Lower lobe of right lung (tissue), 2 donors: ENCODE measurements at places on chromosomes 6 and 20. TPM values are rescaled to one million over a fixed set of nuclear protein-coding genes. Genes with fewer than 3 reads are reported as not detected.

The DDO gene
- 10.8 TPM for total RNA-seq

DNA sequence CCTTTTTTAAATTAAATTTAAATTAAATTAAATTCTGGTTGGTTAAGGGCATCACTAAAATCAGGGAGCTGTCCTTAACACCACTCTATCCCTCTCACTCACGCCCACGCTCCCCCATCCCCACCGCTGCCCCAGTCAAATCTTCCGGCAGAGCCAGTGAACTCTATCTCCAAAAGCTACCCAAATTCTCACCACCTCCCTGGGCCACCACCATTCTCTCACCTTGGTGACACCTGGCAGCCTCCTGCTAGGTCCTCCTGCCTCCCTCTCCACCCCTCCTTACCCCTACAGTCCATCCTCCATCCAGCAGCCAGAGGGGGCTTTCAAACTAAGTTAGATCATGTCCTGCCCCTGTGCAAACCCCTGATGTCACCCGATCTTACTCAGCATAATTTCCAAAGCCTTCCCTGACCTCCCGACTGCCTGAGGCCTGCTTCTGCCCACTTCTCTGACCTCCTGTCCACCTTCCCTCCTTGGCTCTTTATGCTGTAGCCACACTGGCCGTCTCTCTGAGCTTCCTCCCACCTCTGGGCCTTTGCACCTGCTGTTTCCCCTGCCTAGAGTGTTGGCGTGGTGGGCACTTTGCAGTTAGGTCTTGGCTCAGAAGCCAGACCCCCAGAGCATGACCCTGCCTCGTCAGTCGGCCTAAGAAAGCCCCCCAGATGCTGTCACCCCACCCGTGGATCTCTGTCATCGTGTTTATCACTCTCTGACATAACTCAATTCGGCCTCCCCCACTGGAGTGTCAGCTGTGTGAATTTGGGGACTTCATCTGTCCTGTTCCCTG is 24.7 kb downstream of the PTGIS start:
- DNase-seq = no peak
- no peaks in the 10 kb centered on the region for H3K4me1 ChIP-seq
- H3K27ac ChIP-seq = no peak overlapping the region
- peaks cover 4% of the 10 kb centered on the region for H3K36me3 ChIP-seq
- H3K27me3 ChIP-seq = no peaks in the 10 kb centered on the region

DNA sequence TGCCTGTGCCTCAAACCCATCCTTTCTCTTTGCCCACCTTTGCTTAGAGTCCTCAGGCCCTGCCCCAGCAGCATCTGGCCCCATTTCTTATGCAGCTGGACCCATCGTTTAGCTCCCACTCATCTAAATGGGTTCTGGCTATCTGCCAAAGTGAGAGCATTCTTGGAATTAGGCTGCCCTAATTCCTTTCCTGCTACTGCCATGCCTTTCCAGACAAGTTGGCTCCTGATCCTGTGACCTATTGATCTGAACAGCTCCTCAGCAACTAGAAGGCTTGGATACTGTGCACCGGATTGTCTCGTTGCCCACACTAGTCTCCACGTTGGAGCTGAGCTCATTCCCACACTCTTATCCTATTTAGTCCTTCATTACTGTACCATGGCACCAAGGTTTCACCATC is 22.9 kb downstream of the DZANK1 start:
- H3K27me3 ChIP-seq = no peaks in the 10 kb centered on the region
- H3K27ac ChIP-seq = no peak overlapping the region
- peaks cover 8% of the 10 kb centered on the region for H3K4me1 ChIP-seq
- no peak overlapping the region for H3K4me3 ChIP-seq

GRCh38 chr6:18276610-18277236 is 12.4 kb upstream of the DEK start:
- H3K36me3 ChIP-seq = no peaks in the 10 kb centered on the region
- H3K4me3 ChIP-seq = peak overlapping the region; percentile 32
- no peak overlapping the region for H3K27ac ChIP-seq
- H3K27me3 ChIP-seq = peaks cover 42% of the 10 kb centered on the region
- H3K4me1 ChIP-seq = peaks cover 9% of the 10 kb centered on the region

GRCh38 chr20:20265210-20265609 is 102.7 kb upstream of the INSM1 start:
- no peaks in the 10 kb centered on the region for H3K36me3 ChIP-seq
- H3K4me1 ChIP-seq = peaks cover 5% of the 10 kb centered on the region
- no peaks in the 10 kb centered on the region for H3K27me3 ChIP-seq
- no peak overlapping the region for H3K4me3 ChIP-seq
- DNase-seq = no peak

The SLC17A4 gene
- total RNA-seq = not detected

- no peak overlapping the region for H3K4me3 ChIP-seq
- H3K4me1 ChIP-seq = peaks cover 13% of the 10 kb centered on the region
- no peak overlapping the region for H3K27ac ChIP-seq
These were observed 278.2 kb downstream of the CDC5L start for GRCh38 chr6:44665683-44666082.
